ENCODE measurements at places on chromosomes 2 and 18. TPM values are rescaled to one million over a fixed set of nuclear protein-coding genes. Genes with fewer than 3 reads are reported as not detected.

Gene CASP10
- 58.9 TPM for total RNA-seq

Gene NEURL3
- not detected for total RNA-seq

Gene ADRA2B
- total RNA-seq: 0.13 TPM

Gene PKP4
- 37.4 TPM for total RNA-seq

Gene SPP2
- not detected for total RNA-seq

Gene AKAIN1
- total RNA-seq: not detected

Gene EFR3B
- total RNA-seq: not detected

Gene SERPINB3
- not detected for total RNA-seq

Gene TSPYL6
- total RNA-seq: not detected

Gene WNT10A
- total RNA-seq: 0.15 TPM

Gene GPR17
- total RNA-seq: not detected

Gene XIRP2
- total RNA-seq: not detected

Gene RGPD3
- total RNA-seq: 0.13 TPM
